Right renal cortex interstitium (tissue), 3 donors: ENCODE measurements at places on chromosomes 1 and 21.

- no peak for DNase-seq
These were observed 747.2 kb upstream of the NEGR1 start for GRCh38 chr1:73029571-73029970.

GRCh38 chr1:202567738-202568137, 142.5 kb downstream of the SYT2 start:
- DNase-seq: no peak

DNA sequence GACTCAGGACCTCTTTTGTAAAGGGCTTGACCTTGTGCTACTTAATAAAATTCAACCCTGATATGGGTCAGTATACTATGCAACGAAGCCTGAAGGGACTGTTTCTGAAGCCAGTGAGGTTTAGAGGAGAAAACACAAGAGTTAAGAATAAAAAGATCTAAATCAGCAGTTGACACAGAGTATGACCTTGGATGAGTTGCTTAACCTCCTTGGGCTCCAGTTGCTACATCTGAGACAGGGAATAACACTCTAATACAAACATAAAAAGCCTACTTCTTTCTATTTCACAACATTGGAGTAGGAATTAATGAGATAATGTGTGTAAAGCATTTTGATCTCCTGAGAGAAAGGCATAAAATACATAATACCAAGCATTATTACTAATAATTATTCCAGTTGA, 882.4 kb upstream of the ADGRL2 start:
- DNase-seq: no peak

DNA sequence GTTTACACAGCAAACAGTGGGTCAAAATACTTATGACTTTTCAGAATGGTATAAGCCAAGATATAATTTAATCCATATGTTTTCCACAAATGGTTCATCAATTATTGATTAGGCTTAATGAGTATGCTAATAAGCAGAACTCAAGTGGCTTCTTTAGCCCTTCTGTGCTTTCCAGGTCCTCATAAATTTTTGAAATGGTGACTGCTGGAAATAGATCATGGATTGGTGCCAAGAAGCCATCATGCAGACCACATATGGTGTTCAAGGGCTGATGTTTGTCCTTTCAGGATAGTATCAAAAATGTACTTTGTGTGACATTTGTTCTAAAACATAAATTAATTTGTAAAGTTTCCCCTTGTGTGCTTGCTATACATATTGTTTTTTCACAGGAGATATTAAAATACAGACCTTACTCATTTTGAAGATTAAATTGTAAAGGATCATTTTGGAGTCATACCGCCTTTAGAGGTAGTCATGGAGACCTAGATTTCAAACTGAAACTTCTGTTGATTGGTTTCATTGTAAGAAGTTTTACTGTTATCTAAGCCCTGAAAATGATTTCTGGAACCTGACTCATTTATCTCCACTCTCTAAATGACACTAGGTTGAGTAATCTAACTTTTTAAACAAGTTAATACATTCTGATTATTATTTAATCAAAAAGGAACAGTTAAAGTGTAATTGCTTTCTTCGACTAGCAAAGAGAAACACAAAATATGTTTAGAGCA, 507.9 kb downstream of the PLA2G4A start:
- DNase-seq: no peak

DNA sequence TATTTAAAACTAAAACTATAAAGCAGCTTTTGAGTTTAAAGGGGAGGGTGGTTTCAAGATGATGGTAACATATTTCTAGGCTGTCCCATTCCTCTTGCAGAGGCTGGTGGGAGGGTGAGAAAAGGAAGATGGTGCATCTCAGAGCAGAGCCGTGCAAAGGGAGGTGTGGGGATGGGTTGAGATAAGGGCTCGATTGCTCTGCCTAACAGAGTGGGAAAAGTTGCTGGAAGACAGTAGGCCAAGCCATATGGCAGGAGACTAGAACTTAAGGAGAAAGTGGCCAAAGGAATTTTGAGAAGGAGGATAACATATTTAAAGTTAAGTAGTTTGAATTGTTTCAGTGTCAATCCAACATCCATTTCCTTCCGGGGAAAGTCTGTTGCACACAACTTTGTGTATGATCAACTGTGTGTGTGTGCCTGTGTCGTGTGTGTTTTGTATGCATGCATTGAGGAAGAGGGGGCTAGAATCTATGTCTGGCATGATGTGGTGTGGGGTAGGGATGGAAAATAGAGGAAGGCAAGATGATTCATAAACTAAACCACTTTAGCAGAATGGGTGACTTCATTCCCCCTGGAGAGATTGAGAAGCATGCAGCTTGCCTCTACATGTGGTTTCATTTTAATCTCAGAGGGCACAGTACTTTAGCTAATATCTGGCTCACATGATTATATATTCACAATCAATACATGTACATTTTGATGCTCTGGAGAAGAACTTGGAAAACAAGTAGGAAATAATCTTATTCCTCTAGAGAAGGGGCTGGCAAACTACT, 145.0 kb upstream of the DNAH14 start:
- DNase-seq: no peak

DNA sequence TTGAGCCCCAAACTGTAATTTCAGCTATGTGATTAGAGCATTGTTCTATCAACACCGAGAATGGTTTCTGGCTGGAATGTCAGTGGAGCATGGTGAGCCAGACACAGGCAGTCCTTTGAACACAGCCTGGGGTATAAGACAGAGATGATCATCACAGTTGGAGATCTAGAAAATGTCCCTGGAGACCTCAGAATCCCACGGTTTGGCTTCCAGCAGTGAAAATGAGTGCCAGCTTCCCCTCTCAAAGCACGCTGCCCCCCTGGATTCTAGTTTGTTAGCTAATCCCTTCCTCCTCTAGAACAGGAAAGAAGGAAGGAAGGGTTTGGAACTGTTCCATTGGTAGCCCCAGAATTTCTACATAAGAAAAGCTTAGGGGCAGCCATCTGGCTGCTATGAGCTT, 59.9 kb upstream of the JAK1 start:
- no peak for DNase-seq

- DNase-seq: no peak
These were observed 4.5 kb upstream of the LCE1F start for GRCh38 chr1:152770411-152770810.

- DNase-seq: no peak
These were observed 13.6 kb upstream of the TRIM17 start for GRCh38 chr1:228430243-228430642.

GRCh38 chr1:50231209-50231608, 122.5 kb downstream of the ELAVL4 start:
- DNase-seq: no peak
